ENCODE measurements at places on chromosomes 1 and 21.

DNA sequence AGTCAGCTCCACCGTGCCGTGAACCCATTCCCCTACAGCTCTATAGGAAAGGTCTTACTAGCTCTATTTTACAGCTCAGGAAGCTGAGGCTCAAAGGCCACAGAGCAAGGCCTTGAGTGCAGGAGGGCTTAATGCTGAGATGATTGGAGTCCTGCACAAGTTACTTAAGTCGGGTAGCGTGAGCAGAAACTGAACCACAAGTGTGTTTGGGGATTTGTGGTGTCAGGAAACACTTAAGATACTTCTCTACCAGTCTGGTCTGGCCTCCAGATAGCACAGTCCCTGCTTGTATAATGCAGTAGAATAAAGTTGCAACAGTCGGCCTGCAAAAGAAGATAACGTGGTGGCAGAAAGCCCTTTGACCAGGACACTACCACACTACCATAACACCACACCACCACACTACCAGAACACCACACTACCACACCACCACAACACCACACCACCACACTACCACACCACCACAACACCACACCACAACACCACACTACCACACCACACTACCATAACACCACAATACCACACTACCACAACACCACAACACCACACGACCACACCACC lies 118.1 kb downstream of the SPSB1 start:
- no peak for DNase-seq

DNA sequence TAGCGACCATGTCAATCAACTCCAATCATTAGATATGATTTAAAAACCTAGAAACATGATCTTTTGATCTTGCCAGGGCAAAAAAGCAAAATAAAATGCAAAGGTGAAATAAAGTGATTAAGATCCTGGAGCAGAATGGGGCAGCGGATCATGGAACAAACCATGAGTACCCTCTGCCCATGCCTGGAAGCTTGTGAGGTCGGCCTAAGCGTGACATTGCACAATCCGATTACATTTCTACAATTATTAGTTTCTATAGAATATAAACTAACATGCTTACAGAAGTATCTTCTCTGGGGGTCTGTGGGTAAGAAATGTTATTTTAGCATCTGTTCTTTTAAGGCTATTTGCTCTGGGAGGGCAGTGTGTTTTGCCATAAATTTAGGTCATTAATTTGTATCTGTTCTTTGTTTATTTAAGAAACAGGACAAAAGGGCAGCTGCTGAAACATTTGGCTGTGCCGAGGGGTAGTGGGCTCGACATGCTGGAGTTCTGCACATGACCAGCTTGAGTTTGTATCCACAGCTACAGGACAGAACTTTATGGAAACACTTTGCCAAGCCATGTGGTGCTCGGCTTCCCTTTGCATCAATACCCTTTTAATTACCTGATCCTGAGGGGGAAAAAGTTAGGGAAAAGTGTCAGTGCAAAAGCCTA lies 55.9 kb downstream of the ZBTB18 start:
- DNase-seq, result no peak

- DNase-seq, result no peak
Observed at GRCh38 chr1:156958247-156958714, 37.8 kb downstream of the LRRC71 start.

DNA sequence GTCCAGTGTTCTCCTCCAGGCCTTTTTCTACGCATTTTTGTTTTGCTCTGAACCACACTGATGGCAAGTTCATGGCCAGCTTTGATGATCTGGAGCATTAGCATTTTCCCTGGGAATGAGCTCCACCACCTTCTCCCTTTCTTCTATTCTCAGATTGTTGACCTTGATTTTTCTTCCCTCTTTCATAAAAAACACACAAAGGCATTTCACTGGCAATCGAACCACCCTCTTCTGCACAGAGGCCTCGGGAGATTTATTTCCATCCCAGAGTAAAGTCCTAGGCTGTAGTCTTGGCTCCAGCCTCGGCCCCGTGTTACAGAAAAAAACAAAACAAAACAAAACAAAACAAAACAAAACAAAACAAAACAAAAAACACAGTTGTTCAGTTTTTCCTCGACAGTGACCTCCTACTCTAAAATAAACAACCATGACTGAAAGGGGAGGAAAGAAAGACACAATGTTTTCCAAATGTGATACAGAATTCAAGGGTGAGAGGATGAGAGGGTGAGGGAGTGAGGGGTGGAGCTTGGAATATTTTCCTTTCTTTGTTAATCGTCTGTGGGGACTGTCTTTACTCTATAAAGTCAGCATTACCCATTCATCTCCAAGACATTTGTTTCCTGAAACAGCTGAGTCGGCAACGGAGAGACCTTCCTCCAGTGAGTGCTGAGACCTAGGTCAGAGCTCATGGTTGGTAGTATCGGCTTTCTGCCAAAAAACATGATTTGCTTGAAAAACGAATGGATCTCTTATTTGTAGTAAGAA lies 29.8 kb upstream of the RNF186 start:
- DNase-seq, result no peak

DNA sequence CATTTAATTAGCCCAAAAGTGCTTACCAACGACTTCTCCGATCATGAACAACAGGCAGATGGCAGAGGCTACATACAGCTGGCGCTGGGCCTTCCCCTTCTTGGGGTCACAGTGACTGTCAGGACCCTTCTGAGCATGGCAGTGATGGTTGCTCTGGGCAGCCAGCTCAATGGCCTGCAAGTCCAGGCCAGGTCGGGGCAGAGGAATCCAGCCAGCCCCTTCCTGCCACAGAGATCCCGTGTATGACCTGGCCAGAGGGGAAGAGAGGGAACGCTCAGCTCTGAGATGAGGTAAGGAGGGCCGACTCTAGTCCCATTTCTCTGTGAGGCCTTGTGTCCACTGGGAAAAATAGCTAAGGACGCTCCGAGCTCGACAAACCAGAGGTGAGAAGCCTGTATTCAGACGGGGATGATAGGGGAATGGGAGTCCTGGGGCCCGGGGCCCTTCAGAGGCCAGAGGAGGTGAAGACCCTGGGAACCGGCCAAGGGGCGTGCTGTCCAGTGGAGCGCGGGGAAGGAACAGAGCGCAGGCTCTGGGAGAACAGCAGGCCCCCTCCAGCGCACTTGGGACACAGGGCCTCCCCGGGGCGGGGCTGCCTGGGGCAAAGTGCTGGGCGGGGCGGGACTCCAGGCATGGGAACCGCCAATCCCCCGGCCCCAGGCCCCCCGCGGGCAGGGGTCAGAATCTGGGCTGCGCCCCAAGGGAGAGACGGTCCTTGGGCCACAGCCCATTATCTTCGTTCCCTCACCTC lies 772 bp downstream of the SLC30A2 start:
- no peak for DNase-seq

- DNase-seq, result no peak
Observed at GRCh38 chr1:234164098-234164709, 209.1 kb upstream of the COA6 start.

DNA sequence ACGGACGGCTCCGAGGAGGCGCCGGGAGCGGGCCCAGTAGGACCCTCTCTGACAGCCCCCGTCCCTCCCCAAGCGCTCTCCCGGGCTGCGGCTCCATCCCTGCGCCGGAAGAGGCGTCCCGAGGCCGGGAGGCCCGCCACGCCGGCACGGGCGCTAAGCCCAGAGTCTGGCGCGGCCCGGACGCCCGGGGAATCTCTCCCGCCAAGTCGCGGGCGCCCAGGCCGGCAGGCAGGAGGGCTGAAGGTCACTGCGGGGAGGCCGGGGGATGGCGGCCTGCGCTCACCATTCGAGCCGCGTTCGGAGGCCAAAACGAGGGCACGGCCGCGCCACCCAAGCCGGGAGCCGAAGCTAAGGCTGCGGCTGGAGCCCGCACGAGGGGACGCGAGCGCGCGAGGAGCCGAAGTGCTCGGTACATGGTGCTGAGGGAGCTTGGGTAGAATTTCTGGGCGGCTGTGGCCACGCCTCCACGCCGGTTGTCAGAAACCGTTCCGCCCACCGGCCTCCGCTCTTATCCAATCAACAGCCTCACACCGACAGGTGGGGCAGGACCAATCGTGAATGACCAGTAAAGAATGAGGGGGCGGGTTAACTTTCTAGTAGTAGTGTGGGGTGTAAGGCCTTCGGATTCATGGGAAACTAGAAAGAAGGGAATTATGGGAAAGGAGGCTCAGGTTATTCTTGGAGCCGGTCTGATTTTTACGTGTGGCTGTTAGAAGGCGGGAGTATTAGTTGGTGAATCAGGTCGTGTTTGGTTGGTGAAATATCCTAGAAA lies at the start of gene FH:
TSS of gene FH (minus strand) at position 448 of the 772 bp plus-strand sequence. CDS start at position 415, 33 bp downstream.
- peak; percentile 95 for DNase-seq

DNA sequence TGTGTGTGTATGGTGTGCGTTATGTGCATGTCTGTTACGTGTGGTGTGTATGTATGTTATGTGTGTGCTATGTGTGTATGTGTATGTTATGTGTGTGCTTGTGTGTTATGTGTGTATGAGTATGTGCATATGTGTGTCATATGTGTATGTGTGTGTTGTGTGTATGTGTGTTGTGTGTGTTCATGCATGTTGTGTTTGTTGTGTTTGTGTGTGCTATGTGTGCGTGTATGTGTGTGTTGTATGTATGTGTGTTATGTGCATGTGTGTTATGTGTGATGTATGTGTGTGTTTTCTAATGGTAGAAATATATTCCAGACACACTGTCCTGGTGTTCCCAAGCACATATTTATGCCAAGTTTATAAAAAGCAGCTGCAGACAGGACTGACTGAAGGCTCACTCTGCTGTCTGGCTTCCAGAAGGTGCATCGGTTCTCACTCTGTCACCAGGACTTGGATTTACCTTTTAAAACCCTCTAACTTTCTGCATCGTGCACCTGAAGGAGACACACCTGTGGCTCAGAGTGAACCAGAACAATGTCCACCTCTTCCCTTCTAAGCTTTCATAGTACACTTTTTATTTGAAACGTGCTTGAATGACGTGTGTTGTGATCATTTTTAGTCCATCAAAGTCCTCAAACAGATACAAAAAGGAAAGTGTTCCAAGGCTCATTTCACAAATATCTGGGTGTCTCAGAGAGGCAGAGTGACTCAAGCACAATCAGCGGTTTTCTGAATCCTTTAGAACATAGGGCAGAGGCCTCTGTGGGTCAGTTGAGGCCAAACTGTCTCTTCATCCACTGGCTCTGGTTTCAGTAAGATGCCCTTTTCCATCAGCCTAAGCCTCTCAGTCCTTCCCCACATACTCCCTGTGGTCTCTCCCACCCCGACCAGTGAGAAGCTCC lies 49.9 kb downstream of the TOMM20 start:
- no peak for DNase-seq

DNA sequence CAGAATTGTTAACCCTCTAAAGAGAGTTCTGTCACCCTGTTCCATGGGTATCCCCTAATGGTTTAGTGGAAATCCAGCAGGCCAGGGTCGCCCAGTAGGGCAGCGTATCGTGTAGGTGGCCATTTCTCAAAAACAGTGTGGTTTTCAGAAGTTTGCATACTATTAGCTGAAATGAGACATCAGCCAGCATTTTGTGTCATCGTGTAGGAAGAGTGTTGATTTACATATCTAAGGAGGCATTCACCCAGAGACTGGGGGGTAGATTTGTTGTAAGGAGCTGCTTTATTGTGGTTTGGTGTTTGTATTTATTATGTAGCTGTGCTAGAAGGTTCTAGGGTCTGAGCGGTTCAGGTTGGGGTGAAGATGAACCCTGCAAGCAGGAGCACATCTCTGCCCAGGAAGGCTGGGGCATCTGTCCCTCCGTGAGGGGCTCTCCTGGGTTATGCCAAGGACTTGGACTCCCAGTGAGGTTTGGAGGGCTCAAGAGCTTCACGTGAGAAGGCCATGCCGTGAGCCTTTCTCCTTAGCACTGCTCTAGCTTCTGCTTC lies 174.4 kb downstream of the PGBD5 start:
- DNase-seq, result no peak

DNA sequence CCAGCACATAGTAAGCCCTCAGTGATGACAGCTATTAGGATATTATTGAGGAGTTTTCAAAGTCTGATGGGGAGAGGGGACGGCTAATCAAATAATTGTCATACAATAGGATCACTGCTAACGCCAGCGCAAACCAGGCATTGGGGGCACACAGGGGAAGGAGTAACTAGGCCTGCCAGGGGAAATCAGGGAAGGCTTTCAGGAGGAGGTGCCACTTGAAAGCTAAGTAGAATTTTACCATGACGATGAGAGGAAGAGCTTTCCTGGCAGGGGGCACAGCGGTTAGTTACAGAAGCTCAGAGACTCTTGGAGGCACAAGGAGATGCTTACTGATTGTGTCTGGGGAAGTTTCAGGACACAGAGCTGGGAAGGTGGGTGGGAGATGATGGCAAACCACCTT lies 47.2 kb upstream of the LAPTM5 start:
- no peak for DNase-seq

DNA sequence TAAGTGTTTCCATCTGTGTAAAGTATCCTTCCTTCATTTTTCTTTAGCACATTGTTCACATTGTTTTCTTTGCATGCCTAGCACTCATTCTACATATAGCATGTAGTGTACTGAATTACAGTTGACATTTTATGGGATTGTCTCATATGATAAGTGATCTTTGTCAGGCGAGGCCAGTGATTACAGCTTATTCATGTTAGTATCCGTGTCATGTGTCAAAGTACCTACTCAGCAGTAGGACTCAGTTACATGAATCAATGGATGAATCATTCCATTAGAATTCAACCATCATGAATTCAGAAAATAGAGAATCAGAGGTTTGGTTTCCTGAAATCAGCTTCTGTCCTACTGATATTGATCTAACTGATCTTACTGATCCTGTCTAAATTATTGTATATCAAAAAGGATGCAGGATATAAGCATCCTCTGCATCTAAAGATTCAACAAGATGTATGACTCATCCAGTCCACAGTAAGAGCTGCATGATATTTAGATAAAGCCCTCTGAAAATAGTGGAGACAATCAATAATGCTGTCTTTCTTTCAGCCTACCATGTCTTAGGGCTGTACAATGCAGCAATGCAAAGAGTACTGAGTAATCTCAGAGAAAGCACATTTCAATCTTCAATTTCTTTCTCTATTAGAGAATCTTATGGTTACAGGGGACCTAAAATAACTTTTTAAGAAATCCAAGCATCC lies 20.7 kb upstream of the HRNR start:
- no peak for DNase-seq

DNA sequence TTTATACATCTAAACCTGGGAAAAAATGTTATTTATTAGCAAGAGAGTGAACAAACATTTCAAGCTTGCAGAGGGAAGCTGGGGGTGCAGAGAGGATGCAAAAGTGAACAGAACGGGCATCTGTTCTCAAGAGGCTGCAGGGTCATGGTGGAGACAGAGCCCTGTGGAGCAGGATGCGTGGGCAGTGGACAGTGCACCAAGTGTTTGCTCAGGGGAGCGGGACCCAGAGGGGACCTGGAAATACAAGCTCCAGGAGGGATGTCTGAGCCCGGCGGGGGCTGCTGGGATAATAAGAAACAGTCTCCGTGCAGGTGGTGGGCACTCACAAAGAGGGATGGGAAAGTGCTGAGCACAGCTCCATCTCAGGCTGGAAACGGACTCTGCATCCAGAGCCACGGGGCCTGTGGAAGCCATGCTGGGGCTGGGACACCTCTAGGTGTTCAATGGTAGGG lies 105.3 kb upstream of the SLC45A1 start:
- no peak for DNase-seq

GRCh38 chr21:41746744-41747006 lies 20.2 kb downstream of the RIPK4 start:
- peak; percentile 3 for DNase-seq

GRCh38 chr1:100943533-100943932 lies 47.6 kb downstream of the SLC30A7 start:
- DNase-seq, result no peak

GRCh38 chr1:1212780-1213344 lies 1.1 kb downstream of the TNFRSF4 start:
- peak; percentile 46 for DNase-seq

- DNase-seq, result no peak
Observed at GRCh38 chr21:30255679-30256078, 27.1 kb downstream of the KRTAP24-1 start.
